ENCODE measurements at places on chromosomes 1 and 21. TPM values are rescaled to one million over a fixed set of nuclear protein-coding genes. Genes with fewer than 3 reads are reported as not detected.
A peak's percentile ranks its signal among the peaks of the same experiment; 100 is the strongest.

DNA sequence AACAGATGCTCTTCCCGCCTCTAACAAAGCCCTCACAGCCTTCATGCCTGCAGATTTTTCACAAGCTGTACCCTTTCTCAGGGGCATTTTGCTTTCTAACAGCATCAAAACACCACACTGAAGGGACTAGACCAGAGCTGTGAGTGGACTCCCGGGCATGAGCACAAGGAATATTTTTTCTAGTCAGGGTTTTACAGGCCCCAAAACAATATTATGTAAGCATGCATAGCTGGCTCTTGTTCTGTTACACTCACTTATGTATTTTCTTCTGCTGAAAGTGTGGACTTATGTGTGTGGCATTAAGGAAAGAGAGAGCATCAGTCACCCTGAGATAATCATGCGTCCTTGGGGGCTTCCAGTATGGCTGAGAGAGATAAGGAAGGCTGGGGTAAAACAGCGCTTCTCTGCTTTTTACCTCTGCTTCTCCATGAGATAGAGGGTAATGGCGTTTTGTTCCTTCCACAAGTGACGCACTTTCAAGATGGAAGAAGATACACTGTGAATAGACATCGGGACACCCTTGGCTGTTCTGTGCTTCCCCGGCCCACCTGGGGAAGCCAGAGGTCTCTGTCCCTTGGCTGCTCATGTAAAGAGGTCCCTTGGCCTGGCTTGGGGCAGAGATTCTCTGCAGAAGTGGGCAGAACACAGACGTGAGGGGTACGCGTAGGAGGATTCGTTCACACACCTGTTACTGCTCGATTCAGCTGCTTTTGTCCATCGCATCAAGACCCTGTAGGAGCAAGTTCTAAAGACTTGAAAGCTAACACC, 266.7 kb upstream of the RAB4A start:
- DNase-seq, result no peak

SLC25A34 gene
- total RNA-seq, result 1.6 TPM

- DNase-seq, result no peak
These were observed 73.7 kb upstream of the UBE2U start for GRCh38 chr1:64129701-64130100.

GRCh38 chr1:116003823-116004222, 27.5 kb downstream of the SLC22A15 start:
- no peak for DNase-seq

DNA sequence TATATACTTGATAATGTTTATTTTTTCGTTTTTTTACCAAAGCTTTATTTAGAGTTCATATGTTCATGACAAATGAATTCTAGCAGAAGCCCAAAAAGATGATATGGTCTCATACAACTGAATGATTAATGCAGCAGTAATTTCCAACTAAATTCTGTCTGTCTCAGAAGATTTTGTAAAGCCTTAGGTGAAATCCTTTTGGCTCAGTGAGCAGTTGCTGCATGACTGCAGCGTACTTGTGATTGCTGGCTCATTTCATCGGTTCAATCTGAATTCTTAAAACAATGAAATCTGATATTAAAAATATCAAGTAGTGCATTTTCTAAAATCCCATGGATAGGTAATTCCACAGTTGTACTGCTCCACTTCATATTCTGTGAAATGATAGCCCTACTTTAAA, 73.2 kb downstream of the AK5 start:
- DNase-seq, result no peak

- peak; percentile 38 for DNase-seq
These were observed 31.3 kb upstream of the RUNX3 start for GRCh38 chr1:24961334-24961733.

RHOU gene
- total RNA-seq, result 15.7 TPM

- no peak for DNase-seq
These were observed 28.3 kb upstream of the PPM1J start for GRCh38 chr1:112743174-112744008.

GRCh38 chr1:192158181-192158580, at the start of gene RGS18:
TSS of gene RGS18 (plus strand) at chr1:192158462. CDS start at chr1:192158638, 176 bp downstream.
- DNase-seq, result no peak

FBXO28 gene
- total RNA-seq, result 28.1 TPM

GRCh38 chr1:116754198-116754977, at the start of gene CD2:
TSS of gene CD2 (plus strand) at chr1:116754430. CDS start at chr1:116754493, 63 bp downstream.
- DNase-seq, result no peak

DNA sequence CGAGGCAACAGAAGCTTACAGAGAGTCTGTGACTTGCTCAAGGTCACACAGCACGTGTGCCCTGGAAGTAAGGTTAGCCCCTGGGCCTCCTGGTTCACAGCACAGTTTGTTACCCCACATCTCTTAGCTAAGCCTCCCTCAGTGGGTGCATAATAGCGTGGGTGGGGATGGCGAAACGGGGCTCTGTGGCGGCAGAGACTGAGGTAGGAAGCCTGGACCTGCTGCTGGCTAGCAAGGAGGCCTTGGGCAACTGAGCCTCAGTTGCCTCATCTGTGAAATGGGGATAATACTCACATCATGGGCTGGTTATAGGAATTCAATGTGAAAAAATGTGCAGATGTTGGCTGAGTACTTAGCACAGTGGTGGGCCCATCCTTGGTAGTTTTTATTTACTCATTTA, 596 bp downstream of the PADI4 start:
- no peak for DNase-seq

DNA sequence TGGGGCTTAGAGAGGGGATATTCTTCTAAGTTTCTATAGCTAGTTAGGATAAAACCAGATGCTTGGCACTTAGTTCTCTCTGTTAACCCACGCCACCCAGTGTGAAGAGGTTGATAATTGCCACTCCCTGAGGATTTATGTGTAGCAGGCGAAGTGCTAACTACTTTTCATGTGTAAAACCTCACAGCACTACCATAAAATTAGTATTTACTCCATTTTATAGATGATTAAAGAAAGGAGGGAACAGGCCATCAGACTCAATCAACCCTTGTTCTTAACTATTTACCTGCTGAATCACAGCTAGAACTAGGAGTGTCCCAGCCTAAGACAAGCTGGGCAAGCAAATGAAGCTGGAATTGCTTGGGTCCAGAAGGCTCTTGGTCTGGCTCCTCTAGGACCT, 8.9 kb downstream of the LIN28A start:
- DNase-seq, result no peak

DNA sequence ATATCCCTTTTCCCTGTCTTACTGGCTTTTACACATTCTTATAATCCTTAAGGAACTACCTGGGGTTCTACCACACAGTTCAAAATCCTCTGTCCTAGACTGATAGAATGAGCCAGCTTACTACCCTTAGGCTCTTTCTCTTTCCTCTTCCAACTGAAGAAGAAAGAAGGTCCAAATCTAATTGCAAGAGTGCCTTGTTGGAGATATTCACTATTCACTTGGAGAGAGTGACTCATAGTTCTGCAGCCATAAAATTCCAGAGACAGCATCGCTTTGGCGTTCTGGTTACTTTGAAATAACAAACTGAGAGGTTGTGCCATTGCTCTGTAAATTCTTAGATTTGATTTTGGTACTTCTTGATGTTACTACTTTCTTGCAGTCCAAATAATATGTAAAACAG, 4.2 kb downstream of the CADM3 start:
- DNase-seq, result no peak

CFHR4 gene
- not detected for total RNA-seq

FCRL4 gene
- total RNA-seq, result not detected

DNA sequence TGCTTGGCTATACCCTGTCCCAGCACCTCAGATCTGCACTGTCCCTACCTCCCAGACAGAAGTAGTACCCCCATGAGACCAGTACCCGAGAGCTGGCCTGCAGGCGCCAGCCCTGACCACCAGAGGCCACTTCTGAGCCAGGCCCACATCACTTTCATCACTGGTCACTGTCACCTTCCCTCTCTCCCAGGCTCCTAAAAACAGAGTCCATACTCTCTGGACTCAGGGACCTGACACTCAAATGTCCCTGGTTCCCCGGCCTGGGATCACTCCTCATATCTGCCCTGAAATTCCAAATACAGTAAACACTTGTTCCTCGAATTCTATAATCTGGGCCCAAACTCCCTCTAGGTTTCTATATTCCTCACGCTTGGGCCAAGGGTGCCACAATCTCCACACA, 18.7 kb downstream of the TMEM53 start:
- DNase-seq, result no peak

- no peak for DNase-seq
These were observed 151.9 kb downstream of the PGBD5 start for GRCh38 chr1:230274254-230274653.

Data from posterior vena cava (tissue), 2 donors.